CD4-positive, alpha-beta T cell treated with Interleukin-2 at 100 ng/mL for 4 hours (primary cell): ENCODE measurements at places on chromosomes 12 and 14.

DNA sequence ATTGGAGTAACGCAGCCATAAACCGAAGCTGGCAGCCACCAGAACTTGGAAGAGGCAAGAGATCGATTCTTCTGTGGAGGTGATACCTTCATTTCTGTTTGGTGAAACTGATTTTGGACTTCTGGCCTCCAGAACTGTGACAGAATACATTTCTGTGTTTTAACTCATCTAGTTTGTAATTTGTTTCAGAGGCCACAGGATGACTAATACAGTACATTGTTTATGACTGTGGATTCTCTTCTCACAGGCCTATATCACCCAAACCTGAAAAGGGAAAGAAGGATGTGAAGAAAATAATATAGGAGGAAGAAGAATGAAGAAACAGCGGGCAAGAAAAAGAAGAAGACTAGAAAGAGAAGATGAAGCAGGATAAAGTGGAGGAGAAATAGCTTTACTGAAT is 263.8 kb upstream of the DIO2 start:
- DNase-seq, result no peak

DNA sequence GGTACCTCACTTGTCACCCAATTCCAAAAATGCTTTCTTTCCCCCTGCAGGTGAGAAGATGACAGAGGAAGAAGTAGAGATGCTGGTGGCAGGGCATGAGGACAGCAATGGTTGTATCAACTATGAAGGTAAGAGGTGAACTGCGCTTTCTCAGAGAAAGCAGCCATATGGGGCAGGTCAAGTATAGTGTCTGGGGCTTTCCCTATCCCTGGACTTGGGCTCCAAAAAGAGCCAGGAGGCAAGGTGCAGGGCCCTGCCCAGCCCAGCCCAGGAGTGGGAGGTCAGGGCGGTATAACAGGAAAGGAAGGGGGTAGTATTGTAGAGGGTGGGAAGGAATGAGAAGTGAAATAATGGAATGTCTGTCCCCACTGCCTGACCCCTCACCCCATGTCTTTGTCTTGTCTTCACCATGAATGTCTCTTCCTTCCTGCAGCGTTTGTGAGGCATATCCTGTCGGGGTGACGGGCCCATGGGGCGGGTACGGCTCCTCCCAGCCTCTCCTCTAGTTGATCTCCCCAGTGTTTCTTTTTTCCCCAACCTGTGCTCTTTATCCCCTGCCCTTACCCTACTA is 2.1 kb downstream of the MYL6 start:
- DNase-seq, result peak; percentile 68

GRCh38 chr12:94286583-94287244 is 138.3 kb downstream of the PLXNC1 start:
- no peak for DNase-seq

- DNase-seq, result peak; percentile 79
Measured at GRCh38 chr12:96177013-96177412, 17.2 kb upstream of the ELK3 start.

DNA sequence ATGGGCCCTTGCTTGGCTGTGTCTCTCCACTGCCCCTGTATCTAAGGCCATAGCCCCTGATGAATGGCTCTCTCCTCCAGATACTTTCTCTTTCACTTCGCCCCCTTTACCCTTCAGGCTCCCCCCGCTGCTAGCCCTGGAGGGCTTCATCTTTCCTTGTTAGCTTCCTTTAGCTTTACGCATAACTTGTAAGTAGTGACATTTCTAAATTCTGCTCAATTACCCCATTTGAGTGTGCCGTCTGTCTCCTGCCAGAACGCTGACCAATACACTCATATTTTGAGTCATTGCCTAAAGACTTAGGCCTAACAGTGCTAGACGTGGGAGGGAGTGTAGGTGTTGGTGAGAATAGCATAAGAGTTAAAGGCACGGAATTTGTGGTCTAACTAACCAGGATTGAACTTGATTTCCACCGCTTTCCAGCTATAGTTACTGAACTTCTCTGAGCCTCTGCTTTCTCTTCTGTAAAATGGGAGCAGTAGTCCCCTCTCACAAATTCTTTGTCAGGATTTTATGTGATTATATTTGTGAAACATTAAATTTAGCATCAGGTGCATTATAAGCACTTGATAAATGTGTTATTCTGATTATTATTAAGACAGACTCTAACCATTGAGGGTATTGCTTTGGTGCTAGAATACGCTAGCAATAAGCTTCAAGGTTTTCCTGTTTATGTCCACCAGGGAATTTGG is 129.3 kb downstream of the ZFP36L1 start:
- DNase-seq, result peak; percentile 35

DNA sequence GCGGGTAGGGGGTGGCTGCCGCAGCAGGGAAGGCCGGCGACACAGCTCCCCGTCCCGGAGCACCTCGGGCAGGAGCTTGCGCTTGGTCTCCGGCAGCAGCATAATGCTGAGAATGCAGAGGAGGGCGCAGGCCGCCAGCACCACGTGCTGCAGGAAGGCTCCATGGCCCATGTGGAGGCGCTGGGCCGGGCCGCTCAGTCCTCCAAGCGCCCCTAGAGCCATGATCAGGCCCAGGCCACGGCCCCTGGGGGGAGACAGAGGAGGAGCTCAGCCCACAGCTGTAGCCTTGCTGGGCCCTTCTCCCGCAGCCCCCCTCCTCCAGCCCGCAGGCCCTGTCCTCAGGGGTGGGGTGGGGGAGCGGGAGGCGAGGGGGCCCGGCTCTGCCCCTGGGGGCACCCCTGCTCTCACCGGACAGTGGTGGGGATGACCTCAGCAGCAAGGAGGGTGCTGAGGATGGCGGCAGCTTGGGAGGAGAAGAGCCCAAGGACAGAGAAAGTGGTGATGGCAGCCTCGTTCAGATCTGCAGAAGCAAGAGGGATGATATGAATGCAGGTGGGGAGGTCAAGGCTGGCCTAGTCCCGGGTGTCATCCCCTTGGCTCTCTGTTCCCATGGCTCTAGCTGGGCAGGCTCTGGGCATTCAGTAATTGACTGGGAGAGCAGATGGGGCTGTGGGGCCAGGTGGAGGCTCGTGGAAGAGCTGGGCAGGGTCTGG is 5.8 kb downstream of the SLC22A17 start:
- no peak for DNase-seq

GRCh38 chr12:120156315-120157259 is 37.9 kb downstream of the GCN1 start:
- DNase-seq, result peak; percentile 22

- no peak for DNase-seq
Measured at GRCh38 chr12:49568442-49569162, 660 bp upstream of the MCRS1 start.

GRCh38 chr12:23006413-23006812 is 381.4 kb downstream of the ETNK1 start:
- DNase-seq, result no peak

DNA sequence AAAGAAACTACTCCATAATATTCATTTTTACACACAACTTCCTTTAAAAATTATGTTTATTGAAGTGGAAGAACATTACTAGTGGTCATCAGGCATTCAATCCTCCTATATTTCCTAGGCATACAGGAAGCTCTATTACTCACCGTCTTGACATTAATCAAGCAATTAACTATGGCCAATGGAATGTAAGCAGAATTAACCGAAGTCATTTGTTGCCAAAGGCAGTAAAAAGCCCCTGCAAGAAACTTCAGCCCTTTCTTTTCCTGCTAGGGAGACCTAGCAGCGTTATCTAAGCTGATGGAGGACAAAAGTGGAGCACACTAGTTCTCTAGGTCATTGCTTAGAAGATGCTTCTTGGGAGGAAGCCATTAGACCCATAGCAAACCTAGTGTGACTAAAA is 399.6 kb downstream of the KCNH5 start:
- no peak for DNase-seq

GRCh38 chr12:28807535-28807934 is 341.5 kb upstream of the FAR2 start:
- DNase-seq, result no peak

GRCh38 chr12:88142610-88142991 is 494 bp downstream of the TMTC3 start:
- DNase-seq, result no peak

DNA sequence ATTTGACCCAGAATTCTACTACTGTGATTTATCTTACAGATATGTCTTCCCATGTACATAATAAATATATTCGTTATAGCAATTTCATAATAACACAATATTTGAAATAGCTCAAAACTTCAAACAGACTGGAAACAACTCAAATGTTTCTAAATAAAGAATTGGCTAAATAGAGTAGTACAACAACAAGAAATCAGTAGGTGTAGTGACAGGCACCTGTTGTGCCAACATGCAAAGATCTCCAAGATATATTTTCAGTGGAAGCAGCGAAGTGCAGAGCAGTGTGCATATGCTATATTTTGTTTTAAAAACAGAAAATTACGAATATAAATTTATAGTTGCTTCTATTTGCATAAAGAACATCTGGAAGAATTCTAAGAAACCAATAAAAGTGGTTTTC is 60.9 kb downstream of the GRIP1 start:
- DNase-seq, result no peak

DNA sequence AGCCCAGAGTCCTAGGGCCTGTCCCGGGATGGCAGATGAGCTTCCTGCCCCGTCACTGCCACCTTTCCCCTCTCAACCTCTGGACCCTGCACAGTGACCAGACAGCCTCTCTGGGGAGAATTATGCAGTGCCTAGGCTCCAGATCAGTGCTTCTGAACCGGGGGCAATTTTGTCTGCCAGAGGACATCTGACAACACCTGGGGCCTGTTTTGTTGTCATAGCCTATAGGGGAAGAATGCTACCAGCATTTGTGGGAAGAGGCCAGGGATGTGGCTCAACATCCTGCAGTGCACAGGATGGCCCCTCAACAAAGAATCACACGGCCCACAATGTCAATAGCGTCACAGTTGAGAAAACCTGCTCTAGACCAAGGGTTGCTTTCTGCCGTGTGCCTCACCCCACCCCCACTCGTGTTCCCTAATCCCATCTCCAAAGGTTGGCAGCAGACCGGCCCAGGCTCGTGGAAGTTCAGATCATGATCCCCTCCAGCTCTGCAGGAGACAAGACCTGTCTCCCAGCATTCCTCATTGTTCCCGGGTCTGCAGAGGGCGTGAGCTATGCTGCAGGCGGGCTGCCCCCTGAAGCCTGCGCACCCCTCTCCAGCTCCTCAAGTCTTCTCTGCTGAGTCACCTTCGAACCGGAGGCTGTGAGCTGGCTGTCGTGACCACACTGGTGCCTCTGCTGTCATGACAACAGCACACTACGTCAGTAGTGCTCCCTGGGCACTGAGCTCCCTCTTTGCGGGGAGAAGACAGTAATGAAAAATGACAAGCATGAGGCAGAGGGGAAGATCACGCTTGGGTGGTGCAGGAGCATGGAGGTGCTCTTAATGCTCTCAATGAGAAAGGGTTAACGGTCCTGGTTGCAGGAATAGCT is 2.0 kb upstream of the GAPDH start:
- peak; percentile 91 for DNase-seq

GRCh38 chr14:23366426-23366921 is 1.5 kb upstream of the EFS start:
- DNase-seq, result no peak

- DNase-seq, result no peak
Measured at GRCh38 chr12:89648211-89648930, 60.3 kb downstream of the ATP2B1 start.

- no peak for DNase-seq
Measured at GRCh38 chr14:89143595-89143994, 273.4 kb downstream of the FOXN3 start.

DNA sequence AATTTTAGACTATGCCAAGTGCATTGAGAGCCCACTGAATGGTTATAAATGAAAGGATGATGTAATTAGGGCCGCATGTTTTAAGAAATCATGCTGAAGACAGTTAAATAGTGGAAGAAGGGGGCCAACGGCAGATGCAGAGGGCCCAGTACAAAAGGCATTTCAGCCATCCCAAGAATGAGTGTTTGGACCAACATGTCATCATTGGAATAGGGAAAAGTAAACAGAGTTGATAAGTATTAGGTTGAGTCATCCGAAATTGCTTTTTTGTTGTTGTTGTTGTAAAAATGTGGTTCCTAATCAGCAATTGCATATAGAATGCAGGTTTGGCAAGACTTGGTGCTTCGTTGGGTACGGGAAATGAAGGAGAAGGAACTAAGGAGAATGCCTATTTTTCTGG is 29.5 kb downstream of the BMP4 start:
- DNase-seq, result no peak

DNA sequence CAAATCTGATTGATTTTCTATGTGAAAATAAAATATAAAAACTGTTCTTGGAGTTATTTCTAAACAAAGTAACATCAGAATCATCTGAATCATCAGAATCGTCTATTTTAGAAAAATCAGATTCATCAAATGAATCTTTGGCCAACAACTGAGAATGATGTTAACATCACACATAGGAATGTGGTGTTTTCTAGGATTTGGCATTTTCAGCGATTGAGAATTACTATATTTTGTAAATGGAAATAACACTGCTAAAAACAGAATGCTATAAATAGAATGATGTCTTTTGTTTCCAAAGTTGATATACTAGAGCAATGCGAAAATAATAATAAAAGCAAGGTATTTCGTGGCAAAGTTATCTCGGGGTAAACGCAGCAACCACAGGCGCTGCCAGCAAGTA is 73.9 kb upstream of the EVL start:
- DNase-seq, result no peak

- no peak for DNase-seq
Measured at GRCh38 chr14:49159081-49159480, 427.1 kb downstream of the RPS29 start.

GRCh38 chr12:131176266-131176665 is 222.6 kb downstream of the ADGRD1 start:
- DNase-seq, result no peak

DNA sequence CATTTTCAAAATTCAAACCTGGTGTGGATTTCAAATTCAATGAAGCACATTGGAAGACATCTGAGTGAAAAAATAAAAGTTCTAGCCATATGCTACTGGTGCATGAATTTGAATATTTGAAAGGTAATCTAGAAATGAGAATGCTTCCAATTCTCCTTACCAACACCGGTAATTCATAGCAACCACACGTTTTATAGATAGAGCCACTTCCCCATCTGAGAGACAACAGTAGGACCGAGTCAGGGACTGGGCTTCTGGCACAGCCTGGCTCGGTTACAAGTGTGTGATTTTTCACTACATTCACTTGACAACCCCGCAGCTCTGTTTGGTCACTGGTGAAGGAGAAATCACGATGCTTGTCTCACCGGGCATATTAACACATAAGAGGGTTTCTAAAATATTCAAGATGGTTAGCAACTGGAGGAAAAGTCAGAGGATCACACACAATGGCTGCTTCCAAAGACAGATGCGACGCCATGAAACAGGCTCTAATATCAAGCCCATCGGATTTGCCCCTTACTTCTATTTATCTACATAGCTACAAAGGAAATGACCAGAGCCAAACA is 86.5 kb upstream of the FOXN3 start:
- no peak for DNase-seq

DNA sequence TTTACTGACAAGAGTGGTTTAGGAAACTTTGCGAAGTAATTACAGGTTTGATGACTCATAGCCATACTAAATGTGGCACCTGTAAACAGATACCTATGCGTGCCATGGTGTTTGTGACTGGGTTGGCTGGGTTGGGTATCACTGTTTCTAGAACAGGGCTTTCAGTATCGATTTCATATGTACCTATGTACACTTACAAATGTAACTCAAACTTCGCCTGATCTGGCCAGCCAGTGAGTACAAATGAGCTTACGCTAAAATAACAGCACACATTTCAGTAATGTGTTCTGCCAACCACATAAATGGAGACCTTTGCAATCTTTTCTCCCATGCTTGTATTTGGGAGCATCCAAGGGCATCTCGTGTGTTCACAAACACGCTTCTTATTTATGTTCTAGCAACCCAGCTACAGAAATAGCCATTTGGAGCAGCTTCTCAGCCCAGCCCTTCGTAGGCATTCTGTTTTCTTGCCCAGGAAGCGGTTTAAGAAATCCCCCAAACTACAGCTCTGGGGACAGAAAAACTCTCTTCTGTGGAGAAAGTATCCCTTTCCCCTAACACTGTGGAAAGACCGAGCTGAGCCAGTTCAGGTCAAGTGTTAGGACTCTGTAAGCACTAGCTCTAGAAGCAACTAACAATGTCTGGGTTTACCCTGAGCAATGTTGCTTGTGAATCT is 42.3 kb upstream of the MDM1 start:
- DNase-seq, result peak; percentile 89
